NCI-H1436 (cell line): ENCODE measurements at places on chromosomes 5 and 9.
A peak's percentile ranks its signal among the peaks of the same experiment; 100 is the strongest.

- peak; percentile 57 for DNase-seq
These were observed 24.7 kb upstream of the NUDT12 start for GRCh38 chr5:103587185-103587748.

- no peak for DNase-seq
These were observed 23.2 kb upstream of the NEURL1B start for GRCh38 chr5:172617817-172618216.

- DNase-seq = no peak
These were observed 7.7 kb downstream of the DNLZ start for GRCh38 chr9:136355616-136356557.

GRCh38 chr9:131188976-131189375 lies 63.6 kb downstream of the NUP214 start:
- DNase-seq = no peak

- DNase-seq = no peak
These were observed 101.4 kb downstream of the LPAR1 start for GRCh38 chr9:110936719-110937452.

DNA sequence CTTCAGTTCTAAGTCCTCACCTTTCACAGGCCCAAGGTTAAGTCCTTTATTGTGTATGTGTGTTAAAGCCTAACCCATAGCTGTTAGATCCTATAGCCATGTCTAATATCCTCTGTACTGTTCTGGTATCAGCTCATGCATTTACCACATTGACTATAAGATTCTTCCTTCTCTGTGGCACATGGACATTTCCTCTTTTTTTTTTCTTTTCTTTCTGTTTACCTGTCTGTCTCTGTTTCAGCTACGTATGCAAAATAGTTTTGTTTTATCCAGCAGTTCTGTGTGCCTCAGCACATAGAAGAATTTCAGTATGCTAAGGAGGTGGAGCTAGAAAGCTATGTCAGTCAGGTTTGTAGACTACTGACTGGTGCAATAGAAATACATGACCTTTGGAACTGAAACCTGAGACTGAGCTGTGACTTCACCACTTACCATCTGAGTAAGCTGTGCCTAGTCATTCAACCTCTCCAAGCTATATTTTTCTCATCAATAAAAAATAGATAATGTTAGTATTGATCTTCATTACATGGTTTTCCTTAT lies 155.6 kb upstream of the VLDLR start:
- DNase-seq = peak; percentile 44

GRCh38 chr9:68934329-68934644 lies 79.6 kb downstream of the PRKACG start:
- DNase-seq = no peak

DNA sequence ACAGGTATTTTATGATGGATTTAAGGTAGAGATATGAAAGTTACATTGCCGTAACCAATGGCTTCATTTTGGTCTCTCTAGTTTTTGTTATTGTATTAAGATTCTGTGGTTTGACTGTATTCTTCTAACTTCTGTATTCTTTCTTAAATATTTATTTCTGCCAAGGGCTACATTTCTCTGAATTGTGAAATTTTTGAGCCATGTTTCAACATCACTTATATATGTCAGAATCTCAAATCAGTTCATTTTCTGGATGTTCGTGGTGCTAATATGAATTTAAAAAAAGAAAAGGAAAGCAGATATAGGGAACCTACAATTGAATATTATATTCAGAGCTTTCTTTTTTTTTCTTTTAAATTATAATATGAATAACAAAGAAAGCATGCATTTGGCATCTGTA lies 142.7 kb downstream of the ANXA1 start:
- no peak for DNase-seq
